ENCODE measurements at places on chromosomes 12 and 14.
A peak's percentile ranks its signal among the peaks of the same experiment; 100 is the strongest.

DNA sequence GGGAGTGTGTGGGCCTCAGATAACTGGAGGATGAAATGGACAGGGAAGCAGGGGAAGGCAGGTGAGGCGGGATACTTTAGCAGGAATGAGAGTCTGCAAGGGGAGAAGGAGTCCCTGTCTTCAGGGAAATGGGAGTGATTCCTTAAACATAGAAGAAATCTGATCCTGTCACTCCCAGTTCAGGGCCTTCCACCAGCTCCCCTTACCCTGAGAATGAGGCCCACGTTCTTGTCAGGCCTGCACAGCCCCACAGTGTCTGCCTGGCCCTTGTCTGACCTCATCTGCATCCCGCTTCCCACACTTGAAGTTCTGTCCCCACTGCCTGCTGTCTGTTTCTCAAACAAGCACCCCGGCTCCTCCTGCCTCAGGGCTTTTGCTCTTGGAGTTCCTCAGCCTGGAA is 12.6 kb upstream of the LRP1-AS start:
- DNase-seq: no peak

DNA sequence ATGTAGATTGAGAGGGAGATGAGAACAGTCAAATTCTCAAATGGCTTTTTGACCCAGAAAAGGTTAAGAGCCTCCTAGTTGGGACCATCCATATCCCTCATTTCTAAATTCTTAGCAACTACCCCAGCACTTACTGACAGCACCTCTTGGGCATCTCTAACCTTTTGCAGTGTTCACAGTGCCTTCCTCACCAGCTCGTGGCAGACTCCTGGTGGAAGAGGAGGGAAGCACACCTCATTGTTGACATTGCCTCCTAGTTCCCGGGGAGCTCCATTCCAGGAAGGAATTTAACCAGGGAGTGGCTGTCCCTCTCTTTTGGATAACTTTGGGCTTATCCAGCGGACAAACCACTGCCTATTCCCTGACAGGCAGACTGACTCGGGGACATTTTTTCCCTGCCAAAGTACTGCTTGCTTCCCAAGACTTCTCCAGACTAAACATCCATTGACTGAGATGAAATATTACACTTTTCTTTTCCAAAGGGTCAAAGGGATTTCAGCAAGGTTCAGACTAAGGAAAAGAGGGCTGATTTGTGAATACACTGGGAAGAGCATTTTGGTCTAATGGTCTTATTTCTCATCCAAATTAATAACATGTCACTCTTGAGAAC is 9.0 kb upstream of the OR6J1 start:
- peak; percentile 57 for DNase-seq

GRCh38 chr14:59213368-59214315 is 25.2 kb downstream of the DAAM1 start:
- DNase-seq: no peak

DNA sequence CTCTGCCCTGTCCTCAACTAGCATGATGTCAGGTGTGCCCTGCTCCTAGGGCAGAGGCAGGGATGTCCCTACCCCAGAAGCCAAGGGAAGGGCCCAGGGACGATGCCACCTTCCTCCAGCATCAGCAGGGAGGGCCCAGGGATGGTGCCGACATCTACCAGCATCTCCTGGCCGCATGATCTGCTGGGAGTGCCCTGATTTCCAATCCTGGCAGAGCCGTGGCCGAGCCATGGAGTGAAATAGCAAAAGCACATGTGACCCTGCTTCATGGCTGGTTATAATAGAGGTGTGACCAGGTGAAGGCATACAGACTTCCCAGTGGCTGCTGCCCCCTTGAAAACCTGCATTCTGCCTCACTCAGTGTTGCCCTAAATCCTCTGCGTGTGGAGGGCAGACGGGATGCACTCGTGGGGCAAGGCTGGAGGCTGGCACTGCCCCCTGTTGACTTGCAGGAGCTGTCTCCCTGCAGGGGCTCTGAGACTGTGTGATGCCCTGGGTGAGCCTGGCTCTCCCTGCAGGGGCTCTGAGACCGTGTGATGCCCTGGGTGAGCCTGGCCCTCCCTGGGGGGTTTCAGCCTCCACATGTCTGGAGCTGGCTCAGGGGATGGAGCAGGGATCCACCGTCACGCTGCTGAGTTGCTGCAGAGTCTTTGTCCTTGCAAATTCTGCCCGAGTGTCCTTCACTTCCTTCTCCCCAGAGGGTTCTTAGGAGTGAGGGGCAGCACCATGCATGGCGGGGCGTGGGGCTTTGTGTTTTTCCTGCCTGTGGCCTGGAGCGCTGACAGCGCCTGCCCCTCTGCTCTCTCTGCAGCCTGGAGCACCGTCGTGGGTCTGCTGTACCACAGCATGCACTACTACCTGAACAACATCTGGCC is 51.7 kb downstream of the ADGRD1 start:
- no peak for DNase-seq

- no peak for DNase-seq
These were observed 134.2 kb downstream of the UNC79 start for GRCh38 chr14:93564918-93565317.

DNA sequence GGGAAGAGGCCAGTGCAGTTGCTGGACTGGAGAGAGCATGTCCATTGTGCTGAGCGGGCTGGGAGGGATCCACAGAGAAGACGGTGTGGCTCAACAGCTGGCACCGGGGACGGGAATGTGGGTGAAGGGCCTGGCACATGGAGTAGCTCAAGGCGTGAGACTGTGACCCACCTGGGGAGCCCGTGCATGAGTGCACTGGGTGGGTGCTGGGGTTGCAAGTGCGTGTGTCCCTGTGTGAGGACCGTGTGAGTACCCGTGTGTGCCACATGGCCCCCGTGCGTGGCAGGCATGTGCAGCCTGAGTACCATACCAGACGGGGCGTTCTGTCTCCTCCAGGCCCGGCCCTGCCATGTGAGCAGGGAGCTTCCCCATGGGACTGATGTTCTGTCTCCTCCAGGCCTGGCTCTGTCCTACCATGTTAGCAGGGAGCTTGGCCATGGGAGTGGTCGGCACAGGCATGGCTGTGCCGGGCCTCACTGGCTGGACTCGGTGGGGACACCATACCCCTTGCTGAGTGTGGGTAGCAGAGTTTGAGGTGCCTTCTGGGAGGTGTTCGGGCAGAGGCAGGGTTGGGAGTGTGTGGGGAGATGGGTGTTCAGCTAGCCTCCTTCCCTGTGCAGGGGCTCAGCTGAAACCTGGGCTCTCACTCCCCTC is 234.4 kb downstream of the TMEM121 start:
- DNase-seq: no peak

DNA sequence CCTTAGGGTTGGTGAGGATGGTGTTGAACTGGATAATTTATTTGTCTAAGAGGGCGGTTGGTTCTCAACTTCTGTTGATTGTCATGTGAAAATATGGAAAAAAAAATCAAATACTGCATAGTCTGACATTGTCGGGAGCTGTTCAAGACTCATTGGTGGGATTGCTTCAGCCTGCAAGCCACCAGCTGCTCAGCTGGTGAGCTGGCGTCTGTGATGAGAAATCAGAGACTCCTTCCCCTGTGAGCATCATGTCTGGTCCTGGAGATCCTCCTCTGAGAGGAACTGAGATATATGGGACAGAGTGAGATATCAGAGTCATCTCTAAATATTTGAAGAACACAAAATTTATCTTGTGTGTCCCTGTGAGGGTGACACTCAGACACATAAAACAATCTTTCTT is 49.9 kb downstream of the TRIM9 start:
- DNase-seq: no peak

DNA sequence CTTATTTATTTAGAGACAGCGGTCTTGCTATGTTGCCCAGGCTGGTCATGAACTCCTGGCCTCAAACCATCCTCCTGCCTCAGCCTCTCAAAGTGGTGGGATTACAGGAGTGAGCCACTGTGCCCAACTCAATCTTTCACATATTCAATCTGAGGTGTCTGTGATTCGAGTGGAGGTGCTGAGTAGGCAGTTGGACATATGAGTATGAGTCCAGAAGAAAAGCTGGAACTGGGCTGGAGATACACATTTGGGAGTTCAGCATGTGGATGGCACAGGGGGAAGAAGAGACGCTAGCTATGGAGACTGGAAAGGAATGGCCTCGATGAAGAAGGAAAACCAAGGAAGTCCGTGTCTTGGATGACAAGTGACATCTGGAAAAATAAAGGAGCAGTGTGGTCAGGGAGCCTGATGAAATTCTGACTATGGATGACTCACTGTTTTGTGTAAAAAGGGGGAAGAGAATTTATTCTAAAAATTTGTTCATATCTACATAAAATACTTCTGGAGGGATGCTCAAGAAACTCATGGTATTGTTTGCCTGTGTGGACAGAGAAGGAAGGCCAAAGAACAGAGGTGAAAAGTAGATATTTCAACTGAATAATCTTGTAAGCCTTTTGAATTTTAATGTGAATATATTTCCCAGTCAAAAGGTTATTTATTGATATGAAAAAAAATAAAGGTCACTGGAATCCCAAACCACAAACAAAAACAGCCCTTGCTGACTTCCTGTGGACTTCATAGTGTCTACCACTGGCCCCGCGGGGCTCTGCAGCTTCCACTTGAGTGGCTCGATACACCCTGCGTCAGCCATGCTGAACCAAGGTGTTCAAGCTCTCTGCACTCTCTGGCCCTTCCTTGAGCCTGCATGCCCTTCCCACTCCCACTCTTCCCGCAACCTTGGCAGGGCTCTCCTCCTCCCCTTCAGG is 8.9 kb upstream of the LTA4H start:
- no peak for DNase-seq

DNA sequence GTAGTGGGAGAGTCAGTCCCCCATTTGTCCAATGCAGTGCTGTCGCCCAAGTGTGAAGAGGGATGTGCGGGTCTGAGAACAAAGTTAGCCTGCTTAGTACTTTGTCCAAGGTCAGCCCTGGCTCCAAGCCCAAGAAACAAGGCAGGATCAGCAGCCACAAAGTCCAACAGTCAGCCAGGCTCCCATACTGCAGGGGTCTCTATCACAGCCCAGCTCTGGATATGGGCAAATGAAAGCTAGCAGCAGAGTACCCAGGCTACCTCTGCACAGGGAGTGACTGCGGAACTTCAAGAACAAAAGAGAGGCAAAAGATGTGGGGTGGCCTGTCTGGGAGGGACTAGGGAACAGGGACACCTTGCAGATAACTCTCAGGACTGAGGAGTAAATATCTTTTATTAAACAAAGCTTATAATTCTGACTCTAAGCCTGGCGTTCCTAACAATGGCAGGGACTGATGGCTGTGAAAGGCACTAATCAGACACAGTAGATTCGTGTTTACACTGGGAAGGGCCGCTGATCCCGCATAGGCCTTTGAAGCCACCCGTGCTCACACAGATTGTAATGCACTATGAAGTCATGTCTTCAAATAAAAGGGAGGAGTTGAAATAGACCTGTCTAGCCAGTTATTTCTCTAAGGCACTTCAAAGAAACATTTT is 91.0 kb upstream of the EEA1 start:
- no peak for DNase-seq

DNA sequence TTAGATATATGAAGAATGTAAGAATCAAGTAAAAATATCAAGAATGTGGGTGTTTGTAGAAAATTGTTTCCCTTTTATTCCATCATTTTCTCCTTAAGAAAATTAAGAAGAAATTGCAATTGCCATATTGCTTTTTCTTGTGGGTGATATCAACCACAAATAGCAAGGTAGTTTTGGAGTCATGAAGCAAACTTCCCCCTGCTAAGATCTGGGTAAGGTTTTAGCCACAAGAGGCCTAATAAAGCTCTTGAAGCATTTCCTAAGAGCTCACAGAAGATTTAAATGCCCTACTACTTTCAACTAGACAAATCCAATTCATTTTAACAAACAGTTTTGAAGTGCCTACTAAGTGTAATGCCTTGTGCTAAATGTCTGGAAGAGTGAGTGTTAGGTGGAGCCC is 2.6 kb downstream of the GRIP1 start:
- DNase-seq: no peak

GRCh38 chr12:10365696-10366405 is 24.0 kb downstream of the KLRK1 start:
- DNase-seq: no peak

GRCh38 chr12:106425061-106425702 is 67.6 kb downstream of the POLR3B start:
- no peak for DNase-seq

- DNase-seq: no peak
These were observed 772.4 kb upstream of the FBXO33 start for GRCh38 chr14:40204441-40205175.

GRCh38 chr12:68290126-68290525 is 36.7 kb upstream of the IL22 start:
- no peak for DNase-seq

- no peak for DNase-seq
These were observed 10.1 kb upstream of the NR2C1 start for GRCh38 chr12:95083471-95083870.

DNA sequence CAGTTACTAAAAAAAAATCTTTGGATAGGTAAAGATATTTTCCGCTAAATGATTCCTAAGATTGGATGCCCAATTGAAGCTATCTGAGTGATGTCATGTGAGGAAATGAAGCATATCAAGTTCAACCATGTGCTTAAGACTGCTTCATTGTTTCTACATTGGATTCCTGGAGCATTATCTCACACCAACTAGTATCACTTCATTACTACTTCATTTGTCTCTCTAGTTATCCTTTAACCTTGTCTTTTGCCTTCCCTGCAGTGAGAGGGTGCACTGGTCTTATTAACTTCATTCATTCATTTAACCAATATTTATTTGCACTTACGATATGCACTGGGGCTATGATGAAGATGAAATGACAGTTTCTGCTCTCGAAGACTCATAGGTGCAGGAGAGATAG is 198.1 kb downstream of the SLC38A4 start:
- no peak for DNase-seq

- no peak for DNase-seq
These were observed 61.8 kb downstream of the NOC4L start for GRCh38 chr12:132206046-132206434.

DNA sequence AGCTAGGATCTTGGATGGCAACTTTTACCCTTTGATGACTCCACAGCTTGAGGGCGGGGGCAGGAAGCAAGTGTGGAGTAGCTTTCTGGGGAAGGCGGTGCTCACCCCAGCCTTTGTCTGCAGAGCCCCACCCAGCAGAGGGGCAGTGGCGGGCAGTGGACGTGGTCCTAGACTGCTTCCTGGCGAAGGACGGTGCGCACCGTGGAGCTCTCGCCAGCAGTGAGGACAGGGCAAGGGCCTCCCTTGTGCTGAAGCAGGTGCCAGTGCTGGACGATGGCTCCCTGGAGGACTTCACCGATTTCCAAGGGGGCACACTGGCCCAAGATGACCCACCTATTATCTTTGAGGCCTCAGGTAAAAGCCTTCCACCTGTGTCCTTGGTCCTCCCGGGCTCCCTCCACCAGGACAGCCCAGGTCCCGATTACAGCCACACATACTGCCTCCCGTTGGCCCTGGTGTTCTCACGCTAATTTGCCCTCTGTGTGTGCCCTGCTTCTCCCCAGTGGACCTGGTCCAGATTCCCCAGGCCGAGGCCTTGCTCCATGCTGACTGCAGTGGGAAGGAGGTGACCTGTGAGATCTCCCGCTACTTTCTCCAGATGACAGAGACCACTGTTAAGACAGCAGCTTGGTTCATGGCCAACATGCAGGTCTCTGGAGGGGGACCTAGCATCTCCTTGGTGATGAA is 1.2 kb downstream of the TAPBPL start:
- DNase-seq: no peak

All from liver (tissue), 10 donors.